ENCODE measurements at places on chromosomes 3 and 15. TPM values are rescaled to one million over a fixed set of nuclear protein-coding genes. Genes with fewer than 3 reads are reported as not detected.

CPA3 gene
- total RNA-seq: not detected

GOLGA6L7 gene
- not detected for total RNA-seq

PROS1 gene
- total RNA-seq: 1.6 TPM

EPB42 gene
- not detected for total RNA-seq

ASB14 gene
- not detected for total RNA-seq

GRCh38 chr3:73510334-73510733 is 114.4 kb downstream of the PDZRN3 start:
- no peak overlapping the region for H3K4me3 ChIP-seq
- peaks cover 31% of the 10 kb centered on the region for H3K4me1 ChIP-seq
- H3K27me3 ChIP-seq: no peaks in the 10 kb centered on the region
- no peak for DNase-seq
- no peaks in the 10 kb centered on the region for H3K36me3 ChIP-seq
- H3K27ac ChIP-seq: peak overlapping the region; percentile 95

DNA sequence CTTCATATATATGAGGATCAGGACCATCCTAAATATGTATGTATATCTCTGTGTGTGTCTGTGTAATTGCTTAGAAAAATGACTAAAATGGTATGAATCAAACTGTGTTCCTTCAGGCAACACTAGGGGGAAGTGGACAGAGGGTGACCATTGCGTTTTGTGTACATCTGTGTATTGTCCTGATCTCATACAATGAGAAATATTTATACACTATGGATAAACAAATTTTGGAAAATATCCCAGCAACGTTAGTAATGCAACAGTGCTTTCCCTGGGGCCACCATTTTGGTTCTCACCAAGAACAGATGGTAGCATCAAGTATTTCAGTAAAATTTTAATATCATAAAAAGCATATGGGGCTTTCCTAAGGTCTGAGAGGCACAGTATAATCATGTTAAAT is 130.1 kb downstream of the PTPRG start:
- H3K36me3 ChIP-seq: no peaks in the 10 kb centered on the region
- H3K27ac ChIP-seq: no peak overlapping the region
- H3K27me3 ChIP-seq: no peaks in the 10 kb centered on the region
- DNase-seq: no peak
- peaks cover 9% of the 10 kb centered on the region for H3K4me1 ChIP-seq
- H3K4me3 ChIP-seq: no peak overlapping the region

- no peaks in the 10 kb centered on the region for H3K27me3 ChIP-seq
- H3K4me3 ChIP-seq: no peak overlapping the region
- DNase-seq: peak; percentile 85
- no peaks in the 10 kb centered on the region for H3K36me3 ChIP-seq
- peak overlapping the region; percentile 88 for H3K27ac ChIP-seq
- H3K4me1 ChIP-seq: peaks cover 22% of the 10 kb centered on the region
Measured at GRCh38 chr3:38722781-38723568, 73.5 kb upstream of the SCN5A start.

DNA sequence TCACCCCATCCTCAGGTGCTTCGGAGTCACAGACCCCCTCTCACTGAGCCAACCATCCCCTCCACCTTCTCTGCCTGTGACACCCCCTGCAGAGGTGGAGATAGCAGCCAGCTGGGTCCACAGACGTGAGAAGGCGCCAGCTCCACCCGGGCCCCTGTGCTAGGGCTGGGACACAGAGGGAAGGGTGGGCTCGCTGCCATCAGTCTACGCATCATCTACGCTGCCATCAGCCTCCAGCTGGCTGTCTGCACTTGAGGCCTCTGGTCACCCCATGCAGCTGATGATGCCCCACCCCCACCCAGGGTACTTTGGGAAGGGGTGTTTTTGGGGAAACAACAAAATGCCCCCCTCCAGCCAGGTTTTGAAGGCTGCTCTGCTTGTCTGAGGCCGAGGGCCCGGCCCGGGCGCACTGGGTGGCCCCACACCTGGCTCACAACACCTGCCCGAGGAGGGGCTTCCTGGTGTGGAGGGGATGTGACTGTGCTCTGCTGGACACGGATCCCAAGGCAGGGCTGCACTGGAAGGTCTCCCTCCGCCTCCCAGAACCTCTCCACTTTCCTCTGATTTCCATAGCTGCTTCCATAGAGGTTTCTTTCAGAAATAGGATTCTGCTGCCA is 163.4 kb upstream of the IQSEC1 start:
- DNase-seq: no peak
- H3K4me1 ChIP-seq: no peaks in the 10 kb centered on the region
- H3K27me3 ChIP-seq: peaks cover 32% of the 10 kb centered on the region
- no peak overlapping the region for H3K4me3 ChIP-seq

- H3K4me3 ChIP-seq: no peak overlapping the region
- no peaks in the 10 kb centered on the region for H3K36me3 ChIP-seq
- no peak for DNase-seq
- no peaks in the 10 kb centered on the region for H3K4me1 ChIP-seq
Measured at GRCh38 chr15:59244337-59244736, 37.7 kb downstream of the LDHAL6B start.

- H3K4me3 ChIP-seq: no peak overlapping the region
- peaks cover 4% of the 10 kb centered on the region for H3K4me1 ChIP-seq
- DNase-seq: peak; percentile 28
- H3K27me3 ChIP-seq: no peaks in the 10 kb centered on the region
Measured at GRCh38 chr3:179706233-179706632, 53.4 kb downstream of the USP13 start.

DNA sequence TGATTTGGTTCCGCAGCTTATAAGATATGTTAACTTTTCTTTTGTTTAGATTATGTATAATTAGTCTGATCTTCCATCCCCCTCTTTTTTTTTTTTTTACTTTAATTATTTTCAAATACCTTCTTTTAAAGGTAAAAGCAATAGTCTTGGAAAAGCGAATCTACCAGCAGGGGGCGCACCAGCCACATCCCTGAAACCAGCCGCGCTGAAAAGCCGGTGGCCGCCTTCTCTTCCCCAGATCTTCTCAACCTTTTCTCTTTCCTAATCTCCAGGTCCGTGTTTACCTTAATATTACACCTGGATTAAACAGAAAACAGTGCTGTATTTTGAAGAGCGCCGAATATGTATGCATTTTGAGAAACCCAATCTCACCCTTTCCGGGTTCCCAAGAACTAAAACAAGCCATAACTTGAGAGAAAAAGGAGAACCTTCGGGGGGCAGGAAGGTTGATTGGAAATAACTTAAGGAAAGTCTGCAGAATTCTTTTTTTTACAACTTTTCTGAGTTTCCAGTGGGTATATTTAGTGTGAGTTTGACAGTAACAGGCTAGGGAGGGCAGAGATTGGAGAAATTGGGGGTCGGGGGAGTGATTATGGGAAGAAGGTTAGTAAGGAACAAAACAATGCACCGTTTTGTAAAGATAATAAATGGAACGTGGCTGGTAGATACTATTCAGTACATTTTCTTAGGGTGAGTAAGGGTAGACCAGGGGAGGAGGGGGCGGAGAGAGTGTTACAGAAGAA is 2.0 kb upstream of the SOX2 start:
- no peaks in the 10 kb centered on the region for H3K36me3 ChIP-seq
- H3K4me1 ChIP-seq: no peaks in the 10 kb centered on the region
- no peak overlapping the region for H3K27ac ChIP-seq
- peak; percentile 44 for DNase-seq
- H3K27me3 ChIP-seq: peaks cover 47% of the 10 kb centered on the region

GRCh38 chr15:88019656-88020055 is 236.9 kb downstream of the NTRK3 start:
- H3K4me1 ChIP-seq: no peaks in the 10 kb centered on the region
- no peak for DNase-seq
- no peak overlapping the region for H3K4me3 ChIP-seq
- H3K27me3 ChIP-seq: no peaks in the 10 kb centered on the region

- peaks cover 13% of the 10 kb centered on the region for H3K36me3 ChIP-seq
- H3K27me3 ChIP-seq: no peaks in the 10 kb centered on the region
- H3K4me1 ChIP-seq: peaks cover 37% of the 10 kb centered on the region
- no peak overlapping the region for H3K27ac ChIP-seq
- DNase-seq: no peak
Measured at GRCh38 chr15:75663931-75664421, 16.3 kb downstream of the SNX33 start.

DNA sequence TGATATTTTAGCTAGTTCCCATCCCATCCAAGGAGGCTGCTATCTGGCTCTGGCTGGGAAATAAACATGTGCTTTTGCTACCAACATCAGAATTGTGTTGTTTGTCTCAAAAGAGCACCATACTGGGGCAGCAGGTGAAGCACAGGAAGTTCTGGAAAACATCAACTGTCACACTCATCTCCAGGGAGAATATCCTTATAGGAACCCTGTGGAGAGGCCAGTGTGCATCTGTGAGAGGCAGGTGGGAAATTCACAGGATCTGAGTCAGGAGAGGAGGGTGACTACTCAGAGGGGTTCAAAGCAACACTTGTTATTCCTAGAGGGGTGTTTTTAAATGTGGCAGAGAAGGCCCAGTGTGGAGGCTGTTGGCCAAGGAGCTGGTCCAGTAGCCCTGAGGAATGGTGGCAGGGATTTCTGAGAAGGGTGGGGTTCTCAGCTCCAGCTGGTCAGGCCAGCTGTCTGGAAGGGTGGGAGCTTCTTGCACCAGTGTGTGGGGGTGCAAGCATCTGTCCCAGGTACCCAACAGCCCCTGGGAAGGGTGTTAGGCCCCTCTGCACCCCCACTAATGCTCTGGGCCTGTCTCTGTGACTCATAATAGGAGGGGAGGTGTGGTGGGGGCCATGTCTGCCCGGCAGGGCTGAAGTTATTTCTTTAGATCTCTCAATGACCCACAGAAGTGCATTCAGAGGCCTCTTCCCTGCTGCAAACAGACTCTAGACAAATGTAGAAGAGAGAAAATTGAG is 28.7 kb downstream of the RPSA start:
- no peak overlapping the region for H3K4me3 ChIP-seq
- H3K27ac ChIP-seq: no peak overlapping the region
- H3K27me3 ChIP-seq: no peaks in the 10 kb centered on the region
- H3K4me1 ChIP-seq: peaks cover 5% of the 10 kb centered on the region
- DNase-seq: no peak
- H3K36me3 ChIP-seq: no peaks in the 10 kb centered on the region

All from IMR-90 (cell line).